Activated naive CD4-positive, alpha-beta T cell treated with anti-CD3 and anti-CD28 coated beads, Interleukin-2, amount 10 ng/mL, durations not matched to agents 7 days and 5 days (primary cell): ENCODE measurements at places on chromosomes 16 and 17.

DNA sequence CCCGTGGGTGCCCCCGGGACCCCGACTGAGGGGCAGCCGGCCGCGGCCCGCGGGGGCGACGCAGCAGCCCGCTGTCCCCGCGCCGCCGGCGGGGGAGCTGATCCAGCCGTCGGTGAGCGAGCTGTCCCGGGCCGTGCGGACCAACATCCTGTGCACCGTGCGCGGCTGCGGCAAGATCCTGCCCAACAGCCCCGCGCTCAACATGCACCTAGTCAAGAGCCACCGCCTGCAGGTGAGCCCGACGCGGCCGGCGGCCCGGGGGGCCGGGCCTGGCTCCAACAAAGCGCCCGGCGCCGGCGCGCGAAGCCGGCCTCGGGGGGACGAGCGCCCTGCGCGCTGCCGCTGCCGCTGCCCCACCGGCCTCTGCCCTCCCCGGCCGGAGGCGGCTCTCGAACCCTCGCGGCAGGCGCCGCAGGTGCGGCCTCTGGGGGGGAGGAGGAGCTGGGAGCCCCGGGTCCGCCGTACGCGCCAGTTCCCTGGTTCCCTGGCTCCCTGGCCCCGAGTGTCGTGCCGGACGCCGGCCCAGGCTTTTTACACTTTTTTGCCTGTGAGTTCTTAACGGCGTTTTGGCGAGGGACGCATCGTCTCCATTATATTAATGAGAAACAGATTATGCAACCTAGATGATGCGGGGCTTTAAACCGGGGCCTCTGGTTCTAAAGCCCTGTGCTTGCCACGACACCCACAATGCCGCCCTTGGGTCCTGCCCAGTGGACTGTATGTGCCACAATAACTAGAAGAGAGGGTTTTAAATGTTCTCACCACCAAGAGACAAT lies 521 bp downstream of the ATMIN start:
- DNase-seq: peak; percentile 72
- peaks cover 42% of the 10 kb centered on the region for H3K36me3 ChIP-seq
- H3K27me3 ChIP-seq: no peaks in the 10 kb centered on the region
- H3K27ac ChIP-seq: peak overlapping the region; percentile 89
- H3K4me3 ChIP-seq: peak overlapping the region; percentile 83

- H3K27me3 ChIP-seq: peaks cover 92% of the 10 kb centered on the region
- no peaks in the 10 kb centered on the region for H3K36me3 ChIP-seq
- no peak overlapping the region for H3K4me3 ChIP-seq
- H3K27ac ChIP-seq: no peak overlapping the region
Measured at GRCh38 chr17:50627036-50627781, 7.5 kb upstream of the ABCC3 start.

GRCh38 chr17:27631411-27631760 lies 398 bp downstream of the LGALS9 start:
- H3K27ac ChIP-seq: peak overlapping the region; percentile 88
- H3K4me3 ChIP-seq: peak overlapping the region; percentile 89
- peaks cover 30% of the 10 kb centered on the region for H3K36me3 ChIP-seq
- H3K27me3 ChIP-seq: no peaks in the 10 kb centered on the region
- peak; percentile 43 for DNase-seq

GRCh38 chr17:72702998-72703397 lies 389.5 kb downstream of the SLC39A11 start:
- H3K4me1 ChIP-seq: peaks cover 17% of the 10 kb centered on the region
- peaks cover 13% of the 10 kb centered on the region for H3K36me3 ChIP-seq
- no peak overlapping the region for H3K27ac ChIP-seq
- peaks cover 5% of the 10 kb centered on the region for H3K27me3 ChIP-seq

GRCh38 chr16:69496376-69496775 lies 69.4 kb upstream of the NFAT5 start:
- no peaks in the 10 kb centered on the region for H3K4me1 ChIP-seq
- H3K36me3 ChIP-seq: no peaks in the 10 kb centered on the region
- H3K27ac ChIP-seq: no peak overlapping the region
- H3K4me3 ChIP-seq: no peak overlapping the region

DNA sequence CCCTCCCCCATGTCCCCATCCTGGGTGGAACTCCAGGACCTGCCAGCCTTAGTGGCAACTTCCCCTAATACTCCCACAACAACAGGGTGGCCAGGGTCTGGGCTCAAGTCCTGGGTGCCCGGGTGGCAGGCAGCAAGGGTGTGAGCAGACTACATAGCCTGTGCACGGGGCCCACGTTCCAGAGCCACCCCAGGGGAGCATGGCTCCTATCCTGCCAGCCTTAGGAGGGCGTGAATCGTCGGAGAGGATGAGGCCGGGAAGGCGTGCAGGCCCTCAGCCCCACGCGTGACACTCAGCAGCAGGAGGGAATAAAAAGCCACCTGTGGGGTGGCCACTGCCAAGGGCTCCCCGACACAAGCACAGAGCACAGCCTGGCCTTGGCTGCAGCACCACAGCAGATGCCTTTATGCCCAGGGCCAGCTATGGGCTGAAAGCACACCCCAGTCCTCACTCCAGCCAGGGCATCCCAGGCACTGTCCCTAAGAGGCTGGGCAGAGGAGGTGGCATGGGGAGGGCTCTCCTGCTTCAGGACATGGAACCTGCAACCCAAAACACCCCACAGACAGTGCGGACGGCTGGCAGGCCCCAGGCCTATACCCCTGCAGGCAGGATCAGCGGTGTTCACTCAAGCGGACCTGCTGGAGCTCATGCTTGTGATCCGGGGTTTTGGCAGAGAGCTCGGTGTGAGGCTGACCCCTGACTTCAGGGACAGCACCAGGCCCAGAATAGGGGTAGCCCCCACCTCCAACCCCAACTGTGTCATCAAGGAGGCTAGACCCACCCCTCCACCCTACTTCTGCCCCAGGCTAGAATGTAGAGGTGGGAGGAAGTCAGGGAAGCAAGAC lies 2.7 kb downstream of the BCAR1 start:
- H3K27ac ChIP-seq: no peak overlapping the region
- no peaks in the 10 kb centered on the region for H3K36me3 ChIP-seq
- peaks cover 93% of the 10 kb centered on the region for H3K27me3 ChIP-seq
- no peak overlapping the region for H3K4me3 ChIP-seq

DNA sequence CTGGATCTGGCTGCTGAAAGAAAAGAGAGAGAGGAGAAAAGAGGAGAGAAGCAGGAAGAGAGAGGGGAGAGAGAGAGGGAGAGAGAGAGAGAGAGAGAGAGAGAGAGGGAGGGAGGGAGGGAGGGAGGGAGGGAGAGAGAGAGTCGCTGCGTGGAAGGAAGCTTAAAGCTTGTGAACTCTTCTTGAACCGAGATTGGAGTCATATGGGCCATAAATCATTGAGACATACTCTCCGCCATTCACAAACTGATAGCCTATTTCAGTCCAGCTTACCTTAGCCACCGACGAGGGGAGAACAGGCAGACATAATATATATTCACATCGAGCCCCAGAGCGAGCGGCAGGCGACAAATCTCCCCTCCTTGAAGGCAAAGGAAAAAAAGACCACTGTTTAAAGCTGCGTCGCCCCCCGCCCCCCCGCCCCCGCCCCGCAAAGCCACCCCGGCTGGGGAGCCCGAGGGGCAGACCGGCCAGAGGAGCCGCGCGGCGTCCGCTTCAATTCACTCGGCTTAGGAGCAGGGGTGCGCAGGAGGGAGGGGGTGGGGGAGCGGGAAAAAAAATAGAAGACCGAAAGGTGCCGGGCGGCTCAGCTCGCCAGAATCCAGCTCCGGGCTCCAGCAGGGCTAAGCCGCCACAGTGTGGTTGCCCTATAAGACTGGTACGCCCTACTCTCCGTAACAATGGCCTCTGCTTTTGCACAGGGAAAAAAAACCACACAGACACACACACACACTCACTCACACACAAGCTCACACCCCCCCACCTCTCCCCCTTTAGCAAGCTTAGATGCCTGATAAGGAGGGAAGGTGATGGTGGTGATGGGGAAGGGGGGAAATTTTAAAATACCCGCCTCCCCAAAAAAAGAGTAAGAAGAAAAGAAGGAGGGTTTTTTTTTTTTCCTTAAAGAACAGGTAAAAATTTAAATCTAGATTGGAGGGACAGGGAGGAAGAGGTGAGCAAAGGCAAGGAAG lies 10.6 kb upstream of the HOXB2 start:
- peaks cover 13% of the 10 kb centered on the region for H3K4me1 ChIP-seq
- H3K36me3 ChIP-seq: peaks cover 13% of the 10 kb centered on the region
- no peak for DNase-seq
- H3K27me3 ChIP-seq: peaks cover 87% of the 10 kb centered on the region

GRCh38 chr16:67445913-67446907 lies 15.3 kb downstream of the HSD11B2 start:
- DNase-seq: no peak
- no peak overlapping the region for H3K4me3 ChIP-seq
- no peaks in the 10 kb centered on the region for H3K4me1 ChIP-seq
- no peaks in the 10 kb centered on the region for H3K27me3 ChIP-seq
- H3K27ac ChIP-seq: no peak overlapping the region
- peaks cover 16% of the 10 kb centered on the region for H3K36me3 ChIP-seq

DNA sequence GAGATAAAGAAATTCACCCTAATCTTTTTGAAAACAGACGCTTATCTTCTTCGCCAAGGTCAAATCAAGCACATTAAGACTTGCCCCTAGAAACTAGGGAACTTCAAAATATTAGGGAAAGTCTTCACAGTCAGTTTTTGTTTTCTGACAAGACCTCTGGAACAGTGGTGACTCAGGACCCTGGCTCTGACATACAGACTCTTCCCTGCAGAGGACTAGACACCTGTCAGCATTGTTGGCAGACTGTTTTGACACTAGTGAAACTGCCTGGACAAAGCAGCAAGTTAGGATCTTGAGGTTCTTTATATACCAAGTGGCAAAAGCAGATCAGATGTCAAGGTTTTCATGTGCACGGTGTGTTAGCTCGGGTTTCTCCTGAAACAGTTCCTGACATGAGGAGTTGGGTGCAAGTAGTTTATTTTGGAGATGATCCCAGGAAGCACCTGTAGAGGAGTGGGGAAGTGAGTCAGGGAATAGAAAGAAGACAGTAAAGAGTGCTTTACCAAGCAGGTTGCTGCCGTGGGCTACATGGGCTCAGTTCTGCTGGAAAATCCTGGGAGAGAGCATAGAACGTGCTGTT lies 182.0 kb upstream of the IRX5 start:
- DNase-seq: no peak
- H3K4me1 ChIP-seq: no peaks in the 10 kb centered on the region
- no peak overlapping the region for H3K27ac ChIP-seq
- H3K36me3 ChIP-seq: no peaks in the 10 kb centered on the region
- H3K4me3 ChIP-seq: no peak overlapping the region

- H3K4me3 ChIP-seq: no peak overlapping the region
- H3K27ac ChIP-seq: no peak overlapping the region
Measured at GRCh38 chr16:56732366-56732765, 2.4 kb downstream of the NUP93 start.

GRCh38 chr17:10631048-10631700 lies 25.9 kb downstream of the MYH3 start:
- peaks cover 3% of the 10 kb centered on the region for H3K36me3 ChIP-seq
- H3K4me1 ChIP-seq: peaks cover 3% of the 10 kb centered on the region
- no peak overlapping the region for H3K27ac ChIP-seq
- no peak overlapping the region for H3K4me3 ChIP-seq

GRCh38 chr16:88617268-88618031 lies 20.9 kb upstream of the IL17C start:
- no peaks in the 10 kb centered on the region for H3K27me3 ChIP-seq
- H3K4me1 ChIP-seq: peaks cover 24% of the 10 kb centered on the region
- peak overlapping the region; percentile 29 for H3K27ac ChIP-seq
- DNase-seq: no peak
- H3K4me3 ChIP-seq: no peak overlapping the region

GRCh38 chr17:12985431-12986293 lies 32.2 kb downstream of the ELAC2 start:
- no peak for DNase-seq
- peaks cover 3% of the 10 kb centered on the region for H3K27me3 ChIP-seq
- H3K4me3 ChIP-seq: no peak overlapping the region
- peaks cover 9% of the 10 kb centered on the region for H3K36me3 ChIP-seq
- no peaks in the 10 kb centered on the region for H3K4me1 ChIP-seq
- H3K27ac ChIP-seq: no peak overlapping the region

GRCh38 chr16:86901483-86901882 lies 323.1 kb downstream of the FOXL1 start:
- no peaks in the 10 kb centered on the region for H3K4me1 ChIP-seq
- H3K36me3 ChIP-seq: no peaks in the 10 kb centered on the region
- DNase-seq: no peak
- H3K4me3 ChIP-seq: no peak overlapping the region

DNA sequence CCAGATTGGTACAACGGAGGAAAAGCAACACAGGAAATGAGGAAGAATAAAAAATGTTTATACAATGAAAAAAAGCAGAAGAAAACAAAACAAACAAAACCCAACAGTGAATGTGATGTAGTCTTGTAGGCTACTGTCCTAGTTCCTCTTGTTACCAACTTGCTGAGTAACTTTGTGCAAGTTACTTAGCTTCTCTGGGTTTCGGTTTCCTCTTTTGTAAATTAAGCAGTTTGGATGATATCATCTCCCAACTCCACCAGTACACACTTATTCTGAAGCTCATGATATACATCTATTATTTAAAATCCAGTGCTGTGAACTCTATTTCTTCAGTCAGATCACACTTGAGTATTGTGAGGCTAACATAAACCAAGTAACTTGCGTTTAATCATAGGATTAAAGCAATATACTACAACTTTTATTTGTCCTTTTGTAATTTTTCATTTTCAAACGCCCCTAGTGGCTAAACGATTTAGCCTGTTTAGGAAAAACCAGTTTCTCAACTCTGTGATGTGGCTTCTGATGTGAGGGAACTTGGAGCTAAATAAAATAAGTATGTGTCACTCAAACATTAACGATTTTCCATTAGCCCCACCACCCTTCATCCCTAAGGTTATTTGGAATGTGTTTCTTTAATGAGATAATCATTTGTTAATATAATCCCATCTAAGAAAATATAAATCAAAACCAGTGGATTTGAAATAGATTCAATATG lies 1.4 kb upstream of the UNK start:
- H3K27me3 ChIP-seq: peaks cover 9% of the 10 kb centered on the region
- H3K4me1 ChIP-seq: peaks cover 59% of the 10 kb centered on the region
- no peak for DNase-seq
- peaks cover 13% of the 10 kb centered on the region for H3K36me3 ChIP-seq
- H3K27ac ChIP-seq: peak overlapping the region; percentile 100

DNA sequence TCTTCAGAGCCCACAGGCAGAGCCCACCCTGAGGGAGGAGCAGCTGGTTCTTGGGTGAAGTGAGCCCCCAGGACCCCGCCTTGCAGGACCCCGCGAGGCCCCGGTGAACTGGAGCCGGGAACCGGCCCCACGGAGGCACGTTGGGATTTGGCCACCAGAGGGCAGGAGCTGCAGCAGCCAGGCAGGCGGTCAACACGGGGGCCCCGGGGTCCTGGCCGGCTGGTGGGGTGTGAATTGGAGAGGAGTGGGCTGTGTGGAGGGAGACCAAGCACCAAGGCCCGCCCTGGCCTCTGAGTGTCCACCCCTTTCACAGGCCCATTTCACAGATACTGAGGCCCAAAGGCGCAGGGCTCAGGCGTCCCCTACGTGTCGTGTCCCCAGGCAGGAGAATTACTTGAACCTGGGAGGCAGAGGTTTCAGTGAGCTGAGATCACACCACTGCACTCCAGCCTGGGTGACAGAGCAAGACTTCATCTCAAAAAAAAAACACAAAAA lies 2.2 kb downstream of the DPEP1 start:
- H3K27ac ChIP-seq: peak overlapping the region; percentile 96
- H3K27me3 ChIP-seq: peaks cover 22% of the 10 kb centered on the region
- DNase-seq: no peak
- peaks cover 4% of the 10 kb centered on the region for H3K36me3 ChIP-seq

- H3K27ac ChIP-seq: no peak overlapping the region
- no peak for DNase-seq
- peaks cover 32% of the 10 kb centered on the region for H3K36me3 ChIP-seq
- peaks cover 6% of the 10 kb centered on the region for H3K4me1 ChIP-seq
- no peaks in the 10 kb centered on the region for H3K27me3 ChIP-seq
- no peak overlapping the region for H3K4me3 ChIP-seq
Measured at GRCh38 chr16:23523321-23523720, 13.0 kb upstream of the GGA2 start.

- H3K36me3 ChIP-seq: peaks cover 24% of the 10 kb centered on the region
- H3K27me3 ChIP-seq: no peaks in the 10 kb centered on the region
- H3K4me3 ChIP-seq: no peak overlapping the region
- no peak overlapping the region for H3K27ac ChIP-seq
- no peak for DNase-seq
- H3K4me1 ChIP-seq: no peaks in the 10 kb centered on the region
Measured at GRCh38 chr17:48213797-48214196, 106.2 kb downstream of the SNX11 start.
